Neural progenitor cell (in vitro differentiated cells): ENCODE measurements at places on chromosomes 1 and 21.

GRCh38 chr1:63742526-63742925 is 31.3 kb upstream of the ROR1 start:
- no peak for DNase-seq

DNA sequence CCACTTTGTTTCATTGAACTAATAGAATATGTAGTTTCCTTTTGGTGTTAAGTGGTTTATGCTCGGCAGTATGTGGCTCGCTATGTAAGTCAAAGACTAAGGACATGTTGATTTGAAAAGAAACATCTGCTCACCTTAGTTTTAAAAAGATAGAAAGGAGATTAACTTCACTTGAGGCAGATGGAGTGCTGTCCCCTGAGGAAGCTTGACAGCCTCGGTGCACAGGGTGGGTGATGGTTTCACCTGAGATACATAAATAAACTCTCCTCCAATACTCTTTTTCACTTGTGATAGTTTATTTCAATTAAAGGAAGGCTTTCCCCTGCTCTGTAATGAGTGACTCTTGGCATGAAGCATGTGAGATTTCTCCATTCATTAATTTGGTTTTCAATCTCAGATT is 70.8 kb upstream of the FMN2 start:
- no peak for DNase-seq

GRCh38 chr1:40738831-40739230 is 44.8 kb upstream of the KCNQ4 start:
- no peak for DNase-seq

GRCh38 chr1:87435484-87435883 is 106.8 kb downstream of the LMO4 start:
- no peak for DNase-seq

- no peak for DNase-seq
Measured at GRCh38 chr21:27372381-27372780, 405.5 kb upstream of the ADAMTS5 start.

DNA sequence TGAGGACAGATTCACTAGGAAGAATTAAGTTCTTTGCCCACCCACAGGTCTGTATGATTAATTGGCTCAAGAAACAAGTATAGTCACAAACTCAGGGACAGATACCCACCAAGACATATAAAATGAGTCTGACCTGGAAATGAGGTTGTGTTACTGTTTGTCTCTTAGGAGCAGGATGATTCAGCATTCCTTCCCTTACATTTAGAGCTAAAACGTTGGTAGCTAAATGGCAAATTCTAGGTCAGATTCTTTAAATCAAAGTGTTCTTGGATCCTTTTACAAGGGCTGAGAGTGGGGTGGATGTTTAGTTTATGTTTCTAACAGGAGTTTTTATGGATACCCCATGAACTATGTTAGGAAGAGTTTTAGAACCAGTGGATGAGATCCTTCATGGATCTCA is 4.7 kb downstream of the RIMKLA start:
- no peak for DNase-seq

GRCh38 chr1:67955591-67955990 is 94.8 kb downstream of the DIRAS3 start:
- no peak for DNase-seq

- DNase-seq: no peak
Measured at GRCh38 chr21:35511696-35512162, 462.6 kb upstream of the RUNX1 start.

DNA sequence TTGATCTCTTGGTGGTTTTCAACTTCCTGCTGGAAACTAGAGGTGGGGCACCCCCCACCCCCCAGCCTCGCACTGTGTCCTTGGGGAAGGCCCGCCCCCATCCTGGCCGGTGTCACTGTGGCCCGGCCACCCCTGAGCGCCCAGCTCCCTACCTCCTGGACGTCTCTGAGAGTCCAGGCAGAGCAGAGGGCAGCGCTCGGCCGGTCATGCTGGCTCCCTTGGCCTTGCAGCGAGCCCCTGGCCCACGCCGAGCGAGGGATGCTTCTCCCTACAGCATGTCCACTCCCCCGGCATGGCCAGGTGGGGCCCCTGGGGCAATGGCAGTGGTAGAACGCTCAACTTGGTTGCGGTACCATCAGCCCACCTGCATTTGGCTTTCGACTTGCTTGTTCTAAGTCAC is 28.7 kb upstream of the TRAPPC10 start:
- no peak for DNase-seq

DNA sequence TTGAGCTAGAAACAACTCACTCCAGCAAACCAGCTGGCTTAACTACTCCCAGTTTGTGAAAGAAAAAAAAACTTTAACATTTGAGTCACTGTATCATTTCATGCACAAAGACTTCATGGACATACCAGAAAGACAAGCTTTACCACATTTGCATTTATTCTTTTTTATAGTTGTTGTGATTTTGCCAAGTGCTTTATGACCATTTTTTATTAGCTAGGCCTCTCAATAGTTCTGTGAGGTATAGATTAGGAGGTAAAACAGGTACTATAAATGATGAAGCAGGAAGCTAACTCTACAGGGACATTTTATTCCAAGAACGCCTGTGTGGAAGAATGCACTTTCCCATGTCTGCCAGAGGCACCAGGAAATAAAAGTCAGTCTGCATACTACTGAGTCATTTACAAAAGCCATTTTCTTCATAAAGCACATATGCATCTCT is 8.2 kb upstream of the DENND1B start:
- DNase-seq: no peak

- no peak for DNase-seq
Measured at GRCh38 chr1:181531951-181532600, 48.8 kb downstream of the CACNA1E start.

DNA sequence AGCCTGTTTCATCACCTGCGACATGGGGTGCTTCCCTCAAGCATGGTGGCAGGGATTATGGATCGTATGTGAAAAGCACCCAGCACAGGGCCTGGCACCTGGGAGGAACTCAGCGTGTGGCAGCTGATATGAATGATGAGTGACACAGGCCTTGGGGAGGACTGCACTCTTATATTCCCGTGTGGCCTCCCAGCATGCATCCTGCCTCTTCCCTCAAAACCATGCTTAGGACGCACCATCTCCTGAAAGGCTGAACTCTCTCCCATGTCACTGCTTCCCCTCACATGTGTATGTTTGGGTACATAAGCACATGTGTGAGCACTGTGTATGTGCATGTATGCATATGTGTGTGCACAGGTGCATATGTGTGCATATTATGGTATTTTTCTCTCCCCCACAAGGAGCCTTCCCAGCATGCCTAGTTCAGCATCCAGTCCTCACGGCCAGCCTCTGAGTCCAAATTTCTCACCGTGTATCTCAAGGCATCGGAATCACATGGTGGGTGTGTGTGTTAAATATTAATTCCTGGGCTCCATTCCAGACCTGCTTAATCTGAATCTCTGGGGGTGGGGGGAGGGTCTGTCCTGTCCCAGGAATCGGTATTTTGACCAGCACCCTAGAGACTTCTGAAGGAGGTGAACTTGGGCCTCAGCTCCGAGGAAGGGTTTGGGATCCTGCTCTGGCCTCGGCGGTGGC is 12.8 kb downstream of the MYOM3 start:
- no peak for DNase-seq

- peak; percentile 65 for DNase-seq
Measured at GRCh38 chr1:28370239-28371009, 884 bp downstream of the PHACTR4 start.

- no peak for DNase-seq
Measured at GRCh38 chr1:166064313-166064926, 102.4 kb downstream of the FAM78B start.

DNA sequence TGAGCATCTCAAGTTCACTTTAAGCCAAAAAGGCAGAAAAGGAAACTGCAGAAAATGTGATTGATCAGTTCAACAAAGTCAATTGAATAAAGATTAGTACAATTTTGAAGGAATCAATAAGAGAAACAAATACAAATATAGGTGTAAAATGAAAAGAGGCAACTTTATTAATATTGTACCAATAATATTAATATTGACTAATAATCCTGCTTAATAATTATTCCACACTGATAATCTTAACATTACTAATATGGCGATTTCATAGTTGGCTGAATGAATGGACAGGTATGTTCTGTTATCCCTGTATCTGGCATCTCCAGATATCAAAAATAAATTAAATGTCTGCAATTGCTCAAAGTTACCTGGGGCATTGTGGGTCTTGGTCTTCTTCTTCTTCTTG is 61.8 kb downstream of the PRKAB2 start:
- no peak for DNase-seq

- no peak for DNase-seq
Measured at GRCh38 chr1:203625628-203626019, 1.0 kb upstream of the ATP2B4 start.

DNA sequence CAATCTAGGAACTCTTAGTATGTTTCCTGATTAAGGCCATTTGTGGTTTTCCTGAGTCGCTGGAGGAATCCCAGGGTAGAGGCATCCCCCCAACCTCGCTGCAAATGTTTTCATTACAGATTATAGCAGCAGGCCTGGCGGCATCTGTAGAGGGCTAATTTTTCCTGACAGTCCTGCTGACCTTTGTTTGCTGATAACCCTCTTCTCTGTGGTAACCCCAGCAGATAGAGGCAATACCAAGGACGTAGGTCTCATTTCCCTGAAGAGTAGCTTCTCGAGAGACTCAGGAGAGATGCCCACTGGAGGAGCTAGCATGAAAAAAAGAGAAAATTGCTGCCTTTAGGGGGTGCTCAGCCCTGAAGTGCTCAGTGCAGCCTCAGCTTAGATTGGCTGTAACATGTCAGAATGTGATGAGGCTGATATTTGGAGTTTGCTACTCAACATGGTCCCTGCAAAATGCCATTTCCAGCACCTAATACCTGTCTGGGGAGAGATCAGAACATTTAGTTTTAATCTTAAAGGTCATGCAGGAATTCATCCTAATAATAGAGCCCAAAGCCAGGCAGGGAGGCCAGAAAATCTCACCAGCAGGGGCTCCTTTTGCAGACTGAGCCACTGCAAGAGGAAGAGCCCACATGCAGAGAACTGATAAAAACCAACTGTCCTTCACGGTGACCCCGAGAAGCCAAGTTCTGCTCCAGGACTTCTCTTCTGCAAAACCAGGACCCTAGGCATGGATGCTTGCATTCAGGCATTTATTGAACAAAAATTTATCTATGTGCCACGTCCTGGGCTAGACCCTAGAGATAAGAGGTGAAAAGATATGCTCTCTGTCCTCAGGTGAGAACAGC is 184.5 kb downstream of the KAZN start:
- DNase-seq: no peak

- no peak for DNase-seq
Measured at GRCh38 chr21:38290809-38291208, 34.0 kb downstream of the KCNJ15 start.

- peak; percentile 72 for DNase-seq
Measured at GRCh38 chr1:28915031-28915895, 894 bp downstream of the EPB41 start.

DNA sequence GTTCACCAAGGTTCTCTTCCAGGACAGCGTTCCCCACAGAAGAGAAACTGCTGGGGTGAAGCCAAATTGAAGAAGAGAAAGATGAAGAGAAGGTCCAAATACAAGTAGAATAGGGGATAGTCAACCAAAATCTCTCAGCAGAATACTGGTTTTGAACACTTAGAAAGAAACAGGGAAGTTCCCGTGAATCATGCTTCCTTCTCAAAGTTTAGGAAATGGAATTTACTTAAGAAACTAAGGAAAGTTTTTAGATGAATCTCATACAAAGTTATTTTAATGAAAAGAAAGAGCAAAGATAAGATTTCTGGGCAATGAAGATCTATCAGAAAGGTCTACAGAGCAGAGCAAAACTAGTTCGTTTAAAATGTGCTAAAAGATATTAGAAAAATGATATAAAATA is 43.3 kb downstream of the EXO1 start:
- no peak for DNase-seq

DNA sequence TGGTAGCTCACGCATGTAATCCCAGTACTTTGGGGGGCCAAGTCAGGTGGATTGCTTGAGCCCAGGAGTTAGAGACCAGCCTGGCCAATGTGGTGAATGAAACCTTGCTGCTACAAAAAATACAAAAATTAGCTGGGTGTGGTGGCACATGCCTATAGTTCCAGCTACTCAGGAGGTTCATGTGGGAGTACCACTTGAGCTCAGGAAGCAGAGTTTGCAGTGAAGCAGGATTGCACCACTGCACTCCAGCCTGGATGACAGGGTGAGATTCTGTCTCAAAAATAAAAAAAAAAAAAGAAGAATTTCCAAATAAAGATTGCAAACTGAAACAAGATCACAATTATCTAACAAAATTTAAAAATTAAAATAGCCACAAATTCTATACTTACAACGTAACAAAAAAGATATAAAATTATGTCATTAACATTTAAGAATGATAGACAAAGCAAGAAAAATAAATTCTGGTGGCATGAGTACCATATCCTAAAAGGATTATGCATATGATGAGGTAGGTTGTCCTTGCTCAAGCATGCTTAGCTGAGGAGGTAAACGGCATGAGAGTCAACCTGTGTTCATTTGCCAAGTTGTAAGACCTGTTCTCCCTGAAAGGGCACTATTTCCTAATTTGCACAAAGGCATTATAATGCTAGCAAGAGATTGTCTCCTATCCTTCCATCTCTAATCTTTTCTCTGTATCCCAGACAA is 20.2 kb downstream of the IPP start:
- no peak for DNase-seq

DNA sequence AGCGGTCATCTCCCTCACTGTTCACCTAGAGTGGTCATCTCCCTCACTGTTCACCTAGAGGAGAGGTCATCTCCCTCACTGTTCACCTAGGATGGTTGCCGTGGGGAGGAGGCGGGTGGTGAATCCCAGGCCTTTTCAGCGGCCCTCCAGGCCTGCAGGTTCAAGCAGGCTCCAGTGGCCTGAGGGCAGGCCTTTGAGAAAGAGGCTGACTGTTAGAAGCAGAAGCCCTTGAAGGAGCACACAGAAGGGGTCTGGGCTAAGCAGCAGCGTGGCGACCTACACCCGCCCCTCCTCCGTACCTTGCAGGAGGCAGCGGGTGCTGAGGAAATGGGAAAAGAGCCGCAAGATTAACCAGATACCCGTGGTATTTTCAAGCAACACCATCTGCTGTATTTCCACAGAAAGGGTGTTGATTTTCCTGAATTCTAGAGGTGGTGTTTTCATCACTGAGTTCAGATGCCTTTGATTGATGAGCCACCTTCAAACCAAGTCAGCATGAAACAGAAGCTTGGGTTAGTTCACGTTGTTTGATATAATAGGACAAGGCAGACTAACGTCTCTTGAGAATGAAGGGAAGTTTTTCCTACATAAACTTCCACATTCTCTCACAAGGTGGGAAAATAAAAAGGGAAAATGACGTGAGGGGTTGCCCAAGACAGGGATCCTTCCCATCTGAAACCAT is 289.5 kb downstream of the KIF26B start:
- DNase-seq: no peak

DNA sequence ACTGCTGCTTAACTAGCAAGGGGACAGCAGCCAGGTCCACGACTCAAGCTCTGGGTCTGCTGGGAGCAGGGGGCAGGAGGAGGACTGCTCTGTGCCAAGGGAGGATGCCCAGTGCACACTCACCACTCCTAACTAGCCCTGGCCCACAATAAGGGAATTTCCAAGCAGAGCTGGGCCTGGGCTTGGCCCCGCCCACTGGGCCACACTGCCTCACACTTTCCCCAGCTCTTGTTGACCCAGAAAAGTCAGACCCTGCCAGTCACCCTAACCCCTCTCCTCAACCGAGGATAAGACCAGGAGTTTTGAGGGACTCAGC is 18.7 kb downstream of the SLC9A1 start:
- DNase-seq: no peak

GRCh38 chr1:1422465-1423244 is 1.6 kb upstream of the ANKRD65 start:
- DNase-seq: no peak
